ENCODE measurements at places on chromosomes 1 and 21.

GRCh38 chr1:229114850-229115365, 156.0 kb upstream of the RAB4A start:
- no peak for DNase-seq

- no peak for DNase-seq
Observed at GRCh38 chr1:66607458-66607857, 73.5 kb downstream of the SGIP1 start.

DNA sequence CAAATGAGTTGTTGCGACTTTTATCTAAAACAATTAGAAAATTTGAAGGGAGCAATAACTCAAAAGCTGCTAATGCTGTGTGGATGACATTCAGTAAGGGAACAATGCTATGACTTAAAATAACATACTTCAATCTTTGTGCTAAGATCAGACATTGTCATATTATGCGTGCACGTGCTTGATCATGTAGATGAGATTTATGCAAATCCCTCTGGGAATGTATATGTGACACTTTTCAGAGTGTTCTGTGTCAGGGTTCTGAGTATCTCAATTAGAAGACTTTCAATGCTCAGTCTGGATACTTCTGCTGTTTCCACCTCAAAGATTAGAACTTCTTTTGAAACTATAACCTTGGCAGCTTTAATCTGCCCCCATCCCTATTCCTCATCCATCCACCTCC, 18.6 kb upstream of the POU2F1 start:
- no peak for DNase-seq

DNA sequence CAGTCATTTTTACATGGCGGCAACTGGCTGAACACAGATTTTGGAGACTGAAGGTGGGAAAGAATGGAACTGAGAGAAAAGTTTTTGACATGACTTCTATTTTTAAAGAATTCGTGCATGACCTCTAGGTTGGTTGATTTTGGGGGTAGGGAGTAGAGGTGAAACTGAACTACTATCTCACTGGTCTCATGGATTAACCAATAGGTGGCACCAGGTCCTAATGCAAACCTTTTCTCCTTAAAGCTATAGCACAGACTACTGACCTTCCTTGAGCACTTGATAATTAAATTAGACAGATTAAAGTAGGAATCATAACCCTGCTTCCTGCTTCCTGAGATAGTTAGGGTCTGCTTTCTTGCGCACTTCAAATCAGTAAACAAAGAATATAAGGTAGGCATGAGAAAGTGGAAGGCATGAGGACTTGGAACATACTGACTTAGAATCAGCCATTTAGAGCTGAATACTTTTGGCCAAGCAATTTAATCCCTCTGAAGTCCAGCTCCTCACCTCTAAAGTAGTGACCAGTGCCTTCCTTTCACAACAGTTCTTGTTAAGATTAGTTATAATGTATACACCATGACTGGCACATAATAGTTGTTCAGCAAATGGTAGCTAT, 206.0 kb downstream of the CENPF start:
- no peak for DNase-seq

- DNase-seq, result no peak
Observed at GRCh38 chr1:232404981-232405731, 224.8 kb downstream of the SIPA1L2 start.

DNA sequence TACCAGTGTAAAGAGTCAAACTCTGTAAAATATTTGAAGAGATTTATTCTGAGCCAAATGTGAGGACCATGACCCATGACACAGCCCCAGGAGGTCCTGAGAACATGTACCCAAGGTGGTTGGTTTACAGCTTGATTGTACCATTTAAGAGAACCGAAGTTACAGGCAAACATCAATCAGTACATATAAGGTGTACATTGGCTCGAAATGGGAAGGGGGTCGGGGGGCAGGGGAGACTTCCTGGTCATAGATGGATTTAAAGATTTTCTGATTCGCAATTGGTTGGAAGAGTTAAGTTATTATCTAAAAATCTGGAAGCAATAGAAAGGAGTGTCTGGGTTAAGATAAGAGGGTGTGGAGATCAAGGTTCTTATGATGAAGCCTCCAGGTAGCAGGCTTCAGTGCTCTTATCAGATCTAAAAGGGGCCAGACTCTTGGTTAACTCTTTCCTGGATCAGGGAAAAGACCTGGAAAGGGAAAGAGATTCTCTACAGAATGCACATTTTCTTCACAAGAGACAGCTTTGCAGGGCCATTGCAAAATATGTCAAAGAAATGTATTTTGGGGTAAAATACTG, 47.5 kb upstream of the NTPCR start:
- DNase-seq, result no peak

DNA sequence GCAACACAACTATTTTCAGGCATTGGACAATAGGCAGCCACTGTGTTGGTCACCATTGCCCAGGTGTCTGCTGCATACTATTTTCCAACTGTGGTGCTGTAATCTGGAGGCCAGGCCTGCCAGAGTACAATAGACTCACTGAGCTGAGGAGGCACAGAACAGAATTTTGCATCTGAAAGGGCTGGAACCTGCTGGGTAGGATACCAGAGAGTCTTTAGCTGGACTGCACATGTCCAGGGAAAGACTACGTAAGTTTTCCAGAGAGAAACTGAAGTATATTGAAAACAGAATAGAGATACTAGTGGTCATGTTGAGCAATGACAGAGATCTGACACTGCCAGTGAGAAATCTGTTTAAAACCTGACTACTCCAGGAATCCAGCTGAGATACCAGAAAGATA, 200.8 kb downstream of the RASAL2 start:
- DNase-seq, result no peak

DNA sequence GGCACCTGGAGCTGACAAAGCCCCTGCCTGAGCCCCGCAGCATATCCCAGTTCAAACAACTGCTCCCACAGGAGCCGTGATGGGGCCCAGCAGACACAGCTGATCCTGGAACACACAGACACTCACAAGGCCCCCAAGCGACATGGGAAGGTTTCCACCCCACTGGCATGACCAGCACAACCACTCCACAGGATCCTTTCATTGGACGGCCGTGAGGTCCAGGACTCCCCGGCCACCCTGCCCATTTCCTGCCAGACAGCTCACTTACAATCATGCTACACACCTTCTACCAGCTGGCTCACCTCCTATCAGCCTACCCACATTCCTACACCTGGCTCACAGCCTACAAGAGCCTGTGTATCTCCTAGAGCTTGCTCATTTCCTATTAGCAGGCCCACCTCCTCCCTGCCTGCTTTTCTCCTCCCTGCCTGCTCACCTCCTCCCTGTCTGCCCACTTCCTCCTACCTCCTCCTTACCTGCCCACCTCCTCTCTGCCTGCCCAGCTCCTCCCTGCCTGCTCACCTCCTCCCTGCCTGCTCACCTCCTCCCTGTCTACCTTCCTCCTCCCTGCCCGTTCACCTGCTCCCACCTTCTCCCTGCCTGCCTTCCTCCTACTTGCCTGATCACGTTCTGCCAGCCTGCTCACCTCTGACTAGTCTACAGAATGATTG, 73.9 kb downstream of the MATN1 start:
- no peak for DNase-seq

GRCh38 chr21:26736449-26736848, 108.8 kb downstream of the ADAMTS1 start:
- no peak for DNase-seq

DNA sequence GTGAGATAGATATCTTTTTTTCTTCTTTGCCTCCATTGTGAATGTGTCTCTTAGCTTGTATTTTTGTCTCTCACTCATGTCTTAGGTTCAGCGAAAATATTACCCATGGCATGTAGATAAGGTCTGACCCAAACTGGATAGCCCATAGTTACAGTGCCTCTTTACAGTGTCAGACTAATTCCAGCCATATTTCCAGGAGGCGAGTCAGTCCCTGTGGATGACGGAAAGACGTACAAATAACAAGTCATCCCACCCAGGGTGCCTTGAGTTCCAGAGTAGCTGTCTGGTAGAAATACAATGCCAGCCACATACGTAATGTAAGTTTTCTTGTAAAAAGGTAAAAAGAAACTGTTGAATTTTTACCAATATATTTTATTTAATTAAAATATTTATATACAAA, 157.3 kb downstream of the ZNF281 start:
- DNase-seq, result no peak

GRCh38 chr1:27071049-27071416, 58.4 kb upstream of the TENT5B start:
- no peak for DNase-seq

DNA sequence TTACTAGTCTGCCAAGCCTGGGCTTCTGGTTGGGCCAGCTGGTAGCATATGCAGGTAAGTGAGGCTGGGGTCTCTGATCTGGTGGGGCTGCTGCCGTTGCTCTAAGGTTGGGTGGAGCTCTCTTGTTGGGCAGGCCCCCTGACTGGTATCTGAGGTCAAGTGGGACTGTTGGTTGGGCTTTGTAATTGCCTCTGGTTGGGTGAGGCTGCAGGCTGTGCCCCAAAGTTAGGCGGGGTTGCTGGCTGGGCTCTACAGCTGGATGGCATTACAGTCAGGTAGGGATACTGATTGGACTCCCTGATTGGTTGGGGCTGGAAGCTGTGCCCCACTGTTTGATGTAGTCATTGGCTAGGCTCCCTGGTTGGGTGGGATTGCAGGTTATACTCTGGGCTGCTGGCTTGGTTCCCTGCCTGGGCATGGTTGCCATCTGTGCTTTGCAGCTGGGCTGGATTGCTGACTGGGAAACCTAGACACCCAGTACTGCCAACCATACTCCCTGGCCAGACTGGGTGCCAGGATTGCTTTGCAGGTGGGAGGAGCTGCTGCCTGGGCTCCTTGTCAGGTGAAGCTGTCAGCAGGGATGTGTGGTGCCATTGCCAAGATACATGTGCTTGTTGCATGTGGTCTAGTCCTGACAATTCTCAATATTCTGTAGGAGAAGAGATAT, 130.5 kb downstream of the RABGAP1L start:
- DNase-seq, result no peak

GRCh38 chr1:200737647-200738291, 924 bp upstream of the CAMSAP2 start:
- DNase-seq, result no peak
